ENCODE measurements at places on chromosomes 16 and 17.

DNA sequence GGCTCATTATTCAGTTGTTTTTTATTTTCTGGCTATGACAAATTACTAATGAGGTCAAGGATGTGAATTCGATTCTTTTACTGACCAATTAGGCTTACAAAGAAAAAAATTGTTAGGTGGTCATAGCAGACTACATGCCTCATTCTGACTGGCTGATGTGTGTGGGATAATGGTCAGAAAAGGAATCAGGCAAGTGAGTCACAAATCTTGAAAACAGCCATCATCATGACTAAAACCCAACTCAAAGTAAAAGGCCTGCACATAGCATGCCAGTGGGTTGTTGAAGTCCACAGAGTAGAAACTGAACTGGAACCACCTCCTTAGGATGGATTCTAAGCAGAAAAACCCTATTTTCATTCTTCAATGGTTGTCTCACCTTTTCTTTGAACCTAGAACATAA lies 8.6 kb downstream of the RPGRIP1L start:
- no peak for DNase-seq

DNA sequence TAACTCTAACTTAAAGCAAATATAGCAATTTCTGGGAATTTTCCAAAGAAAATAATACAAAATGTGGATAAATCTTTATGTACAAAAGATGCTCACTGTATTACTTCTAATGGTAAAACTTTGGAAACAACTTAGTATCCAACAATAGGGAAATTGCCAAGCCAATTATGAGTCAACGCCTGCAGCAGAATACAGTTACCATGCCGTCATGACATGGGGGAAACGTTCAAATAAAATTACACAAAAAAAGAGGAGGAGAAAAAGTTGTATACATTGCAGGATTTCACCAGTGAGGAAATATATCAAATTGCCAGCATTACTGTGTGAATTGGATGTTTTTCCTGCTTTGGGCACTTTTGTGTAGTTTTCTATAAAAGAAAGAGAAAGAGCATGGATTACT lies 469.6 kb downstream of the SOX9 start:
- no peak for DNase-seq

GRCh38 chr17:40076591-40076990 lies 13.8 kb downstream of the THRA start:
- DNase-seq: no peak

DNA sequence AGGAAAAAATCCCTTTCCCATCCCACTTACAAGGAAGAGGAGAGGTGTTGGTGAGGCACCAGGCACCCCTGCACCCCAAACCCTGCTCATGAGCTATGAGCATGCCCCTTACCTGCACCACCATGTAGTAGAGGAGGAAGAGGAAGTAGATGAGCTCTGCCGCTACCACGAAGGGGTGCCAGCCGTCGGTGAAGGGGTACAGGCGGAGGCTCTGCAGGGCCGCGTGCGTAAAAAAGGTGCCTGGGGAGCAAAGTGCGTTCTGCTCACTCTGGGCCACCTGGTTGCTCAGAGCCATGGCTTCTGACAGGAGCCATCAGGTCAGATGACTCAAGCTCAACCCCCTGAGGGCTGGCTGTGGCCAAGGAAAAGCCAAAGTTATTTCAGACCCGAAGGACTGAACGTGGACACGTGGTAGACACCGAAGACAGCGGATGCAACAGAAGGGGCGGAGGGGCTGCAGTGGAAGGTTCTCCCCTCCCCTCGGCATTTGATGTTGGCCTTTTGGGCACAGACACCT lies 25.3 kb upstream of the GCSH start:
- DNase-seq: no peak

DNA sequence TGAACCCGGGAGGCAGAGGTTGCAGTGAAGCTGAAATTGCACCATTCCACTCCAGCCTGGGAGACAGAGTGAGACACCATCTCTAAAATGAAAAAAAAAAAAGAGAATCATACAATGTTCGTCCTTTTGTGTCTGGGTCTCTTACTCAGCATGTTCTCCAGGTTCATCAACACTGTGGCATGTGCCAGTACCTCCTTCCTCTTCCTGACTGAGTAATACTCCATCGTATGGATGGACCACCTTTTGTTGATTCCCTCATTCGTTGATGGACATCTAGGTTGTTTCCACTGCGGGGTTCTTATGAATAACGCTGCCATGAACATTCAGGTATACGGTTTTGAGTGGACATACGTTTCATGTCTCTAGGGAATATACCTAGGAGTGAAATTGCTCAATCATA lies 4.1 kb upstream of the HS3ST6 start:
- no peak for DNase-seq

- no peak for DNase-seq
Measured at GRCh38 chr17:64491034-64491860, 5.6 kb downstream of the POLG2 start.

GRCh38 chr16:4075534-4075933 lies 40.7 kb downstream of the ADCY9 start:
- no peak for DNase-seq

DNA sequence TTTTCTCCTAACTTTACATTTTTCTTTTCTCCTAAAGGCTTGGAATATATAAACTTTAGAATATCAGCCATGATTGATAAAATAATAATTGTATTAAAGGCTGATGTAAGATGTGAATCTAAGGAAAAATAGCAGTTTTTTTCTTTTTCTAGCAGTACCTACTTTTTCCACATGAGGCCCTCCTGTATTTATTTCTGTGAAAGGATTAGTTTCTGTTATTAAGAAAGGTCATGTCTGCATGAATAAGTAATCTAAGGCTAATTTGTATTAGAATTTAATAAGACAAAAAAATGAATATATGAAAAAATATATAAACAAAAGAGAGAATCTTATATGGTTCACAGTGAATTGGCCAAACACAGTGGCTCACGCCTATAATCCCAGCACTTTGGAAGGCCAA lies 85.3 kb downstream of the STXBP4 start:
- no peak for DNase-seq

DNA sequence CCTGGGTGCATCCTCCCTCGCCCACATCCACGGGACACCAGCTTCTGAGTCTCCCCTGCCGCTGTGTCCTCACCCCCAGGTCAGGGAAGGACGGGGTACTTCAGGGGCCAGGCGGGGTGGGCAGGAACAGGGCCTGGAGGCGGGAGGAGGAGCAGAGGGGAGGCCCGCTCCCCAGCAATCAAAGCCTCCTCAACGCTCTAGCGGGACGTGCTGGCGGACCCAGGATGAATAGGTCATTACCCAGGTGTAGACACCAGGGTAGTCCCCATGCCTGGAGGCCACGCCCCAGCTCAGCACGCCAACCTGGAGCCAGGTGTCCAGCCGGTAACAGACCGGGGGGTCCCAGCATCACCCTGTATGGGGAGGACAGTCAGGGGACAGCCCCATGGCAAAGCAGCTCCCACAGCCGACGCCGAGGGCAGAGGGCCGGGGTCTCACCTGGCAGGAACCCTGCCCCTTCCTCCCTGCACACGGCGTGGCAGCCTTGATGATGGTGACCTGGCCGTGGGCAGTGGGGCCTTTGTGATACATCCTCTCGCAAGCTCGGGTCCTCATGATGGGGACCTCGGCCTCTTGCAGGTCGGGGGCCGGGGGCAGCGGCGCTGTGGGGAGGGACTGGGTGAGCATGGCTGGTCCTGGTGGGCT lies 24.2 kb downstream of the TPSD1 start:
- no peak for DNase-seq

DNA sequence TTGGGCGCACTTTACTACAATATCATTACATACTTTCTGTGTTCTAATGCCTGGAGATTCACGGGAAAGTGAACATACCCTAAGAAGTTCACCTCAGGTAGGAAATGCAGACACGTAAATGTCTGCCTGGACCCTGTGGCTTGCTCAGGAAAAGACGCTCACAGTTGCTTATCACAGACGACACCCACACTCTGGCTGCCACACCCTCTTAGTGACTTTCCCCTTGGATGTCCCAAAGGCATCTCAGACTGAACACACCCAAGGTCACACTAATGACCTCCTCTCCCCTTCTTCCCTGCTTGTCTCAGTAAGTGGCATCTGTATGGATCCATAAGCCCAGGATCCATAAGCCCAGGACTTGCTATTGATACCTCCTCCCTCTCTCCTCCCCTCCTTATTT lies 32.6 kb downstream of the CDRT15 start:
- DNase-seq: no peak

GRCh38 chr16:5215901-5216300 lies 118.3 kb upstream of the EEF2KMT start:
- DNase-seq: no peak

GRCh38 chr17:62897706-62898105 lies 68.3 kb upstream of the TANC2 start:
- DNase-seq: no peak

GRCh38 chr17:7684851-7685532 lies 2.3 kb downstream of the TP53 start:
- DNase-seq: no peak

DNA sequence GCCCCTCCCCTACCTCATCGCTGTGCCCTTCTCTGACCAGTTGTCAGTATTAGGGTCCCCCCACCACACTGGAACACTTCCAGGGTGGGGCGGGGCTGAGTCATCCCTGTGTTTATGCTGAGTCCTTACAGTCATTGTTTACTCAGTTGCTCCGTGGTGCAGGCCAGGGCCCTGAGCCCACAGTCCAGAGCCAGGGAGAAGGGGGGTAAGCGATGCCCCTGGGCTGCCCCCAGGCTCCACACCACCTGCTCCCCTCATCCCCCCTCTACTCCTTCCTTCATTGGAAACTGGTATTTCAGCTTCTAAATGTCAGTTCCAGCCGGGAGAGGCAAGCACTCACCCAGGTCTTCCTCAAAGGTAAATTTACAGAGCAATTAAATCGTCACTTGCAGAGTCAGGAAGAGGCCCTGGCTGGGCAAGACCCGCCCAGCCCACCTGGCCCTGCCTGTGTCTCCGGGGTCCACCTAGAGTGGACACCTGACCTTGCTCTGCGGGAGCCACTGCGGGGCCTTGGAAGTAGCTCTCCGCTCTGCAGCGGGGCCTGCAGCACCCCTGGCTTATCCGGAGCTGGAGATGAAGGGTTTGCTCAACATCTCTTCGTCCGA lies 4.8 kb downstream of the ATP2A3 start:
- DNase-seq: no peak

DNA sequence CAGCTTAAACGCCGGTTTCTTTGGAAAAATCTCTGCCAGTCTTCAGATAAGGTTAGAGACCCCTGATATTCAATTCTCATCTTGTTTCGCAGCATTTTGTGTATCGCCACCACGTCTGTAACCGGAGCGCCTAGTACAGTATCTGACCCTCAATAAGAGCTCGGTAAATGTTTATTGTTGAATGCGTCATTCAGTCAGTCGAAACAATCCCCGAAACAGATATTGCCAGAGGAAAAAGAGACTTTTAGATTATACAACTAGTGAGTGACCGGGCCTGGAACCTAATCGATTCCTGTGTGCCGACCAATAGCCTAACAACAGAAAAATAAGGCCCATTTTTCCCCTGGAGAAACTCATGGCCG lies 626 bp downstream of the PELP1 start:
- DNase-seq: no peak

DNA sequence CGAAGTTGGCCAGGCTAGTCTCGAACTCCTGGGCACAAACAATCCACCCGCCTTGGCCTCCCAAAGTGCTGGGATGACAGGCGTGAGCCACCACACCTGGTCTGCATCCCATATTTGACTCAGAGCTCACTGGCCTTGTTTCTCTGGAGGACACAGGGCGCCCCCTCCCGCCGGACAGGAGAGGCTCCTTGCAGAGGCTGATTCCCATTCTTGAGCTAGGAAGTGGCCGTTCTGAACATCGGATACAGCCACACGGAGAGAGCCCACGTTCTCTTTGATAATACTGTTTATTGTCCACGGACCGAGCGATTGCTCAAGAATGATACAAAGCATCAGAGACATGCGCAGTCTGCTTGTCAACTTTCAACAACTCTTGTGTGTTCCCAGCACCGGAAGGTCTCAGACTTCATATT lies 12.1 kb upstream of the USP36 start:
- DNase-seq: no peak

DNA sequence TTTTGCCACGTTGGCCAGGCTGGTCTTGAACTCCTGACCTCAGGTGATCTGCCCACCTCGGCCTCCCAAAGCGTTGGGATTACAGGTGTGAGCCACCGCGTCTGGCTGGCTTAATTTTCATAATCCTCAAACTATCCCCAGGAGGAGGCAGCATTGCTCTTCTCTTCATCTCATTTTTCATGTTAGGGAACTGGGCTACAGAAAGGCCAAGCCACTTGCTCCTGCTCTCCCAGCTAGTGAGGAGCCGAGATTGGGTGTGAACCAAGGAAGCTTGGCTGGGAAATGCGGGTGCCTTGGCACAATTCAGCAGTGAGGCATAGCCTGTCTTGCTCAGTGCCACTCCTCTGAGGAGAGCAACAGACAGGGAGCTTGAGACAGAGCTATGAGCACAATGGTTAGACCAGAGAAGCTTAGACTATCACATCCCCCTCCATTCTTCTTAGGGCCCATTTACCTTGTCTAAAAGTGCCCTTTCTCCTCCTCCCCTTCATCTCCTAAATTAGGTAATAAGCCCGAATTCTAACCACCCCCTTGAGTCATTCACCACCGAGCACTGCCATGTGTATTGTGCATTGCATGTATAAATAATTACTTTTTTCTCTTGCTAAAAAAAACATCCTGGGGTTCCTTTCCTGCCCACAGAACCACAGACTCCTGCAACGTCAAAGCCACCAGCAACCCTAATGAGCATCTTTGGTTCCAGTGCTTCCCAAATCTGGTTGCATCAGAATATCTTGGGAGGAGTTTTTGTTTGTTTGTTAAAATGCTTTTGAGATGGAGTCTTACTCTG lies 20.0 kb upstream of the KIF19 start:
- DNase-seq: no peak

DNA sequence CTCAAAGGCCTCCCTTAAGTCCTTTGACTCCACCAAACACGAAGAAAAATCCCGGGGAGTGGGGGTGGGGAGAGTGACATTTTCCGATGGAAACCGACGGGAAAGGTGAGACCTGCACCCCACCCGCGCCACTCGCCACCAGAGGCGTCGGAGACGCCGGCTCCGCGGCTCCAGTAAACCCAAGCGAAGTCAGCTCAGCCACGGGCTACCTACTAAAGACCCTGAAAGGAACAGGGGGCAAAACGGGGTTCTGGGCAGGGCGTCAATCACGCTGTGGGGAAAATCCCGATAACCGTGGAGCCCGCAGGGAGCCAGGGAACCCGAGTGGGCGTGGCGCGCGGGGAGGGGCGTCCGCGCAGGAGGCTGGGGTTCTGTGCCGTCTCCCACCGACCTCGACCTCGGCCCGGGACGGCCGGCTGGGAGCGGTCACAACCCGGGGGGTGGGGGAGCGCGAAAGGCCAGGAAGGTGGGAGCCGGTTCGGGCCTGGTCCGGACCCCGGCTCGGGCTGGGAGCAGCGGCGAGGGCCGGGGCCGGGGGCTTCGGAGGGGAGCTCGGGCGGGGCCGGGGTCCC lies 565 bp downstream of the WDR45B start:
- no peak for DNase-seq

GRCh38 chr17:13419676-13420075 lies 182.1 kb downstream of the HS3ST3A1 start:
- DNase-seq: no peak

- no peak for DNase-seq
Measured at GRCh38 chr16:56997264-56997663, 7.9 kb downstream of the NLRC5 start.
